ENCODE measurements at places on chromosomes 4 and X.

GRCh38 chrX:13293700-13294099 lies 26.2 kb downstream of the ATXN3L start:
- DNase-seq = no peak

- DNase-seq = no peak
Observed at GRCh38 chr4:77430847-77431246, 174.8 kb upstream of the CXCL13 start.

- DNase-seq = no peak
Observed at GRCh38 chr4:69078852-69079251, 17.4 kb upstream of the UGT2B7 start.

DNA sequence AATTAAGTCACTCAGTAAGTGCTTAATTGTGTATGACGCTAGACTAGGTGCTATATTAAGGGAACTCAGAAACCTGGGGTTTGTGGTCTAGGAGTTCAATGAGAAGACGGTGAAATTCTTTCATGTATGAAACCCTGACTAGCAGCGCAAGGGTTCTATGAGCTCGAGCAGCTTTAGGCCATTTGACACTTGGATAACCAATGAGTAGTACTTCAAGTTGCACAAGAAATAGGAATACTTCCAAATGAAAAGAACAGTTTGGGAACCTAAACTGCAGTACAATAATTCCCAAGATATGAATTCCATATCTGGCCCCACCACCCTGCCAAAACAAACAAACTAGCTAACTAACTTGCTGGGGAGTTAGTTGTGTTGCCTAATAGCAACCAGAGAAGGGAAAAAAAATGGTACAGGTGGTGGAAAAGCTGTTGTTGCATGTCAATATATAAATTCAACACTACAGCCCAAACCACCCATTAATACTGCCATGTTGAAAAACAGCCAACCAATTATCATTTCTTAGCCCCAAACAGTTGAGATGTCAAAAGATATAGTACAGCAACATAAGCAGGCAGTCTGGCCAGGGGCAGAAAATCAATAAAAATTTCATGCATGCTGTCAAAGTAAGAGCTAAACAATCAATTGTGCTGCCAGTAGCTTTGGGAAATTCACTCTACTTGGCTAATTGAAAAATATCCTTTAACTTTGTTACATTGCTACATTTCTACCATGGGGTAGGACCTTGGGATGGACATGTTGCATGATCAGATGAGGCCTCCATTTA lies 54.6 kb upstream of the MCF2 start:
- DNase-seq = no peak

Measured in stimulated activated CD4-positive, alpha-beta T cell treated with anti-CD3 and anti-CD28 coated beads, TNF-alpha, amount 100 ng/mL, for 1 hour (primary cell).